ENCODE measurements at places on chromosomes 2 and 18. TPM values are rescaled to one million over a fixed set of nuclear protein-coding genes. Genes with fewer than 3 reads are reported as not detected.
A peak's percentile ranks its signal among the peaks of the same experiment; 100 is the strongest.

- peak overlapping the region; percentile 93 for H3K4me3 ChIP-seq
- peaks cover 9% of the 10 kb centered on the region for H3K4me1 ChIP-seq
- H3K36me3 ChIP-seq = no peaks in the 10 kb centered on the region
- no peaks in the 10 kb centered on the region for H3K27me3 ChIP-seq
Measured at GRCh38 chr2:131104487-131105155, 515 bp upstream of the PLEKHB2 start.

DNA sequence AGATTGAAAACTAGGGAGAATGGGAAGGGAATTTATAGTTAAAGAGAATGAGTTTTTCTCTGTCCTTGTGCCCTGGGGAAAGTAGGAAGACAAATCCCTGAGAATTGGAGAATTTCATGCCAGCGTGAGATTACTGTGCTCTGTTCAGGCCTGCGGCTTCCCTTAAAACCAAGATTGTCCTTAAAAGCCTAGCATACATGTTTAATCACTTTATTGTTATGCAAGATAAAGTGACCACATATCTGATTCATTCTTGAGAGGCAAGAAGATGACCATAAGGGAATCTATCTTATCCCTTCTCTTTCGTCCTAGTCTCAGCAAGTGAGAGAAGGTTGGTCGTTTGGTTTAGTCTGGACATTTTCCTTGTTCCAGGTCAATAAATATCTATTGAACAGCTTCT lies 75.9 kb downstream of the ADCYAP1 start:
- H3K36me3 ChIP-seq = no peaks in the 10 kb centered on the region
- no peak overlapping the region for H3K4me3 ChIP-seq
- peaks cover 11% of the 10 kb centered on the region for H3K4me1 ChIP-seq
- no peak for DNase-seq

- no peak overlapping the region for H3K27ac ChIP-seq
- no peaks in the 10 kb centered on the region for H3K27me3 ChIP-seq
- no peak overlapping the region for H3K4me3 ChIP-seq
- no peaks in the 10 kb centered on the region for H3K4me1 ChIP-seq
- H3K36me3 ChIP-seq = no peaks in the 10 kb centered on the region
Measured at GRCh38 chr2:227404585-227405271, 17.0 kb upstream of the SCYGR1 start.

DNA sequence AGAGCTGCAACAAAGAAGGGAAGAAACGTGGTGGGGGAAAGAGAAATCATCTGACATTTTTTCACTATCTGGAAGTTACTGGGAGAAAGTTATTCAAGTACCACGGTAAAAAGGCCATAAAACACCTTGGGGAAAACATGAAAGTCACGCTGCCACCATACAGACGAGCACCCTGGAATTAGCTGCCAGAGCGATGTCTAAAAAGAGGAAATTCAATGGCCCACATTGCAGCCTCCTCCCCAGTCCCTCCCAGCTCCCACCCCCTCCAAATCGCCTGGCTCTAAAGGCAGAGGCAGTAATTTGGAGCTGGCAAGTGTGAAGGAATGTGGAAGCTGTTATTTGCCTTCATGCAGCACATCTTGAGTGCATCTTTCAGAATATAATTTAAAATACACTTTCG lies 192.0 kb downstream of the ALK start:
- H3K27me3 ChIP-seq = no peaks in the 10 kb centered on the region
- H3K27ac ChIP-seq = no peak overlapping the region
- no peaks in the 10 kb centered on the region for H3K36me3 ChIP-seq
- DNase-seq = no peak

DNA sequence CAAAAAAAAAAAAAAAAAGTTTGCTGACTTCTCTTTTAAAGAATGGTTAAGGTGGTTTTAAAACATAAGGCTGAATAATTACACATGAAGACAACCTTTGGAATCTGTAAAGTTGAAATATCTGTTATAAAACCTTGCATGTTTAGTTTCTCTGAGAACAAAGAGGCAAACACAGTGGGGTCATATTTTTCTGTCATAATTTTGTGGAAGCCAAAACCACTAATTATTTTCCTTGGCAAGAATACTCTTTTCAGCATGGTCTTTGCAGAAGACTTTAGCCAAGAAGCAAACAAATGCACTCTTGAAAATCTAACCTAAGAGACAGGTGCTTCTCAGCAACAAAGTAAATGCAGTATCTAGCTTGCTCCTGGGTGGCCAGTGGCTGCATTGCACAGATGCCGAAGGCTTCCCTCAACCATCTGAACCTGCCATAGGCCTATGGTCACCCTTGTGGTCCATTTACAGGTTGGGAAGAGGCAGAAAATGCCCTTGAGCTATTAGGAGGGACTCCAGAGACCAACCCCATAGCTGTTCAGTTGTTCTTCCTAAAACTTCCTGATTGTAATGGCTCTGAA lies 44.8 kb downstream of the ZAP70 start:
- no peak overlapping the region for H3K4me3 ChIP-seq
- H3K27me3 ChIP-seq = no peaks in the 10 kb centered on the region
- H3K27ac ChIP-seq = no peak overlapping the region
- peaks cover 7% of the 10 kb centered on the region for H3K36me3 ChIP-seq
- DNase-seq = no peak

DNA sequence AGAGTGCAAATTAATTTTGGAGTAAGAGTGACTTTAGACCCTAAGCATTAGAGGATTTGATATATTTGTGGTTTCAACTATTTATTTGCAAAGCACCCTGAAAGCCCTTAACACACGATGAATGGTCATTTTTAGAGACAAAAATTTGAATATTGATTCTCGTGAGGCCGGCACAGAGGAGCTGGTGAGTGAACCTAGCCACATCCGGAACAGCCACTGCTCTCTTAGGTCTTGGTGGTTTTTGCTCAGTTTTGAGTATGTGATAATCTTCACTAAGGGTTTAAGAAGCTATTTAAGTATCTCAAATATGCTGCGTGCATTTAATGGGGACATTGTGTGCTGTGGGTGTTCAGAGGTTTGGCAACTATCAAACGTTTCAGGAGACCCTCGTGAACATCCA lies 204.8 kb downstream of the TSN start:
- H3K36me3 ChIP-seq = no peaks in the 10 kb centered on the region
- H3K4me3 ChIP-seq = no peak overlapping the region
- H3K27me3 ChIP-seq = no peaks in the 10 kb centered on the region
- no peak for DNase-seq
- H3K27ac ChIP-seq = no peak overlapping the region

GRCh38 chr2:216015722-216016464 lies 2.5 kb upstream of the MREG start:
- no peak overlapping the region for H3K27ac ChIP-seq
- H3K27me3 ChIP-seq = no peaks in the 10 kb centered on the region
- DNase-seq = no peak
- no peaks in the 10 kb centered on the region for H3K4me1 ChIP-seq
- no peak overlapping the region for H3K4me3 ChIP-seq

DNA sequence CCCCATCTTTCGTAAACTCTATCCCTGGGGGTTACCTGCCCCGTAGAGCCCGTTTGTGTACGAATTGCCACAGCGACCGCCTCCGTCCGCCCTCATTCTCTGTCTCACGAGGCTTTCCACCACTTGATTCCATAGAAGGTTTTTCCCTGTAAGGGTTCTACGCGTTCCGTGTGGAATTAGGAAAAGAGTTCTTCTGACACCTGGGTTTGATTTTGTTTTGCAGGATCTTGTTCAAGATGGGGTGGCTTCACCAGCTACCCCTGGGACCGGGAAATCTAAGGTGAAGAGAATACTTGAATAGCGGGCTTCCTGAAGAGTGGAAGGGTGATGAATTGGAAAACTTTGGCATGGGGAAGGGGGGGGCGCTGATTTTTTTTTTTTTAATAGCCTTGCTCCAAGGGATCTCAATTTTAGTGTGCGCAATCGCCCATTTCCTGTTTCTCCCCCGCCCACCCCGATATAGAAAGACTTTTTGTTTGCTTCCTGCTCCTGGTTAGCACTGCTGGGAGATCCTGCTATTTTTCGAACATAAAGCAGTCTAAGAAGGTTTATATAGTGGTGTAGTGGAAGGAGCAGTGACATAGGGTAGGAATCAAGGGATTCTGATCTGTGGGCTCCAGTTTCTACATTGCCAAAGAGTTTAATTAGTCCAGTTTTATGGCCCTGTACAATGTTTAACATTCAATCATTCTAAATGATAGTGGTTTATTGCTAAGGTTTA lies 564 bp downstream of the GCC2 start:
- DNase-seq = no peak
- peak overlapping the region; percentile 82 for H3K27ac ChIP-seq
- H3K4me3 ChIP-seq = peak overlapping the region; percentile 80
- H3K36me3 ChIP-seq = peaks cover 7% of the 10 kb centered on the region
- H3K4me1 ChIP-seq = peaks cover 4% of the 10 kb centered on the region

- DNase-seq = no peak
- no peak overlapping the region for H3K4me3 ChIP-seq
- H3K27me3 ChIP-seq = no peaks in the 10 kb centered on the region
- H3K36me3 ChIP-seq = no peaks in the 10 kb centered on the region
Measured at GRCh38 chr2:20330192-20330591, 20.5 kb downstream of the PUM2 start.

DNA sequence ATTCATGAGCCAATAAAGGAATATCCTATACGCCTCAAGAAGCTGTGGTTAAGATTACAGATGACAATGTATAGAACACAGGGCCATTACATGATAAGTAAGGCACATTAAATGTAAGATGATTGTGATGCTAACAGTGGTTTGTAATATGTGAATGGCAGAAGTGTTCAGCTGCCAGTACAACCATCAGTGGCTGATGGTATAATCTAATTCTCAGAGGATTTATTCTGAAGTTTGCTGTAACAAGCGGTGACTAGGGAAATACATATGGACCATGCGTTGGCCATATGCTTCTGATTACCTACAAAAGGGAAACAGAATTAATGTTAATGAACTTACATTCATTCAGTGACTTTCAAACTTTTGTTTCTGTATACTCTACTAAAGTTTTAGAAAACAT lies 750.8 kb upstream of the KLHL29 start:
- no peak overlapping the region for H3K27ac ChIP-seq
- H3K27me3 ChIP-seq = no peaks in the 10 kb centered on the region
- H3K4me1 ChIP-seq = peaks cover 2% of the 10 kb centered on the region
- H3K36me3 ChIP-seq = no peaks in the 10 kb centered on the region

DNA sequence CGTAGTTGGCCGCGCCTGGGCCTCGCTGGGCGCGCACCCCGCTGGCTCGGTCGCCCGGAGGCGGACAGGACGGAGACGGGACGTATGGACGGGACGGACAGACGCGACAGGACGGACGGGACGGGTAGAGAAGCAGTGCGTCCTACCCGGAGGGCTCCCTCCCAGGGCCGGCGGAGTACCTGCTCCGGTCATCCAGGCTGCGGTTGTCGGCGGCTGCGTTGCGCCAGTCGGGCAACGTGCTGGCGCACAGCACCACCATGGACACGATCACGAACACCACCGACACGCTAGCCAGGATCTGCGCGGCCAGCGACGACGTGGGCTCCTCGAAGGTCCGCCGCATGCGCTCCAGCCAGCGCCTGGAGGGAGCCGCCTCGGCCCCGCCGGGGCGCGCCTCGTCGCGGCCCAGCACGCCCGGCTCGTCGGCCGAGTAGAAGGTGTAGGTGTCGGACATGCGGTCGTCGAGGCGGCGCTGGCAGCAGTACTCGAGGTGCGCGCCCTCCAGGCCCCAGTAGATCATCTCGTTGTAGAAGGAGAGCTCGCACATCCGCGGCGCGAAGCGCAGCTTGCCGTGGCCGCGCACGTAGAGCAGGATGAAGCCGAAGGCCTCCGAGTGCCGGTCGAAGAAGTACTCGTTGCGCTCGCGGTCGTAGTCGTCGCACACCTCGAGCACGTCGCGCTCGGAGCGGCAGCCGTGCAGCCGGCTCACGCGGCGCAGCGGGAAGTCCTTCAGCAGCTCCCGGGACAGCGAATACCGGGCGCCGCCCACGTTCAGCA lies 903 bp downstream of the KCNG3 start:
- no peaks in the 10 kb centered on the region for H3K36me3 ChIP-seq
- no peaks in the 10 kb centered on the region for H3K27me3 ChIP-seq
- H3K4me3 ChIP-seq = peak overlapping the region; percentile 83
- peaks cover 2% of the 10 kb centered on the region for H3K4me1 ChIP-seq
- no peak for DNase-seq

DNA sequence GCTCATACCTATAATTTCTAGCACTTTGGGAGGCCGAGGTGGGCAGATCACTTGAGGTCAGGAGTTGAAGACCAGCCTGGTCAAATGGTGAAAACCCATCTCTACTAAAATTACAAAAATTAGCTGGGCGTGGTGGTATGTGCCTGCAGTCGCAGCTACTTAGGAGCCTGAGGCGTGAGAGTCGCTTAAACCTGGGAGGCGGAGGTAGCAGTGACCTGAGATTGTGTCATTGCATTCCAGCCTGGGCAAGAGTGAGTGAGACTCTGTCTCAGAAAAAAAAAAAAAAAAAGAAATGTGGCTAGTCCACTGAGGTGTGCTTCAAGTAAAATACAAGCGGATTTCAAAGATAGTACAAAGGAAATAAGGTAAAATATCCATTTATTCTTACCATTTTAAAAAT lies 46.2 kb downstream of the RBKS start:
- H3K36me3 ChIP-seq = no peaks in the 10 kb centered on the region
- DNase-seq = no peak
- no peaks in the 10 kb centered on the region for H3K27me3 ChIP-seq
- H3K4me1 ChIP-seq = no peaks in the 10 kb centered on the region
- H3K4me3 ChIP-seq = no peak overlapping the region

DNA sequence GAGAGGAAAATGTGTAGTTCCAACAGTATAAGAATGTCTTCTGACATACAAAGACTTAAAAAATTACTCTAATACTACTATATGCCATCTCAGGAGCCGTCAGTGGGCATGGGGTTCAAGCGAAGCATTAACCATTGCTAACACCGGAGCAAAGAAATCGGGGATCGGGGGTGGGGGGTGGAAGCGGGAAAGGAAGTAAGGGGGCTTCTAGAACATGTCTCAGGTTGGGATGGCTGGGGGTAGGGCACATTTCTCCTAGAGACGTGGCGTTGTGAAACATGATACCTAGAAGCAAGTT lies 702 bp downstream of the LMAN1 start:
- peak overlapping the region; percentile 83 for H3K27ac ChIP-seq
- no peaks in the 10 kb centered on the region for H3K4me1 ChIP-seq
- no peak for DNase-seq
- H3K27me3 ChIP-seq = no peaks in the 10 kb centered on the region

DNA sequence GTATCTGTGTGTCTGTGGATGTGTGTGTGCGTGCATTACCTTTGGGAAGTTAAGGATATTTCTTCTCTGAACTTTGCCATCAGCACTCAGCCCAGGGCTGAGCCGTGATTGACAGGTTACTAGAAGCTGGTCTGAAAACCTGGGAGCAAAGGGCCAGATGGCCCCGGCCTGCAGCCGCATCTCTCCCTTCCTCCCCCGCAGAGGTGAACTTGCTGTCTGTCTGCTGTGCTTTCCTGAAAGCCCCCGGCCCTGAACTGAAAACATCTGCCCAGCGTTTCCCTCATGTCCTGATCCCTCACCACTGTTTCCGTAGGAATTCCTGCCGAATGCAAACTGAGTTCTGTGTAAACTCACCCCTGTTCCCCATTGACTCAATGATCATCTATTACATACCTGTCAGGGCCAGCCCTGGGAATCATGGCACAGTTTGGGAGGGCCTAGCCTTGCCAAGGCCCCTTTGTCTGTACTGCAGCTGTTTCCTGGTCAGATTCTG lies 45.8 kb downstream of the MYCN start:
- peaks cover 1% of the 10 kb centered on the region for H3K27me3 ChIP-seq
- DNase-seq = no peak
- no peak overlapping the region for H3K27ac ChIP-seq
- H3K36me3 ChIP-seq = no peaks in the 10 kb centered on the region
- 0 out of 2 replicates have a peak, but pooled peaks cover 2% of the 10 kb centered on the region for H3K4me1 ChIP-seq

GRCh38 chr18:50582500-50582899 lies 22.6 kb downstream of the MAPK4 start:
- H3K27ac ChIP-seq = no peak overlapping the region
- no peak overlapping the region for H3K4me3 ChIP-seq
- no peak for DNase-seq
- H3K36me3 ChIP-seq = no peaks in the 10 kb centered on the region
- 0 out of 2 replicates have a peak, but pooled peaks cover 3% of the 10 kb centered on the region for H3K27me3 ChIP-seq

TGFA gene
- 3.7 TPM for total RNA-seq

ST6GAL2 gene
- 16.2 TPM for total RNA-seq

FBXO36 gene
- 3.4 TPM for total RNA-seq

SLC39A6 gene
- total RNA-seq = 37.2 TPM

CD28 gene
- total RNA-seq = not detected

Data from H1 (cell line).